ENCODE measurements at places on chromosomes 11 and 22.

GRCh38 chr22:19981961-19982920 is 34.4 kb downstream of the ARVCF start:
- DNase-seq, result no peak

- no peak for DNase-seq
Measured at GRCh38 chr11:86222081-86222480, 22.5 kb upstream of the EED start.

DNA sequence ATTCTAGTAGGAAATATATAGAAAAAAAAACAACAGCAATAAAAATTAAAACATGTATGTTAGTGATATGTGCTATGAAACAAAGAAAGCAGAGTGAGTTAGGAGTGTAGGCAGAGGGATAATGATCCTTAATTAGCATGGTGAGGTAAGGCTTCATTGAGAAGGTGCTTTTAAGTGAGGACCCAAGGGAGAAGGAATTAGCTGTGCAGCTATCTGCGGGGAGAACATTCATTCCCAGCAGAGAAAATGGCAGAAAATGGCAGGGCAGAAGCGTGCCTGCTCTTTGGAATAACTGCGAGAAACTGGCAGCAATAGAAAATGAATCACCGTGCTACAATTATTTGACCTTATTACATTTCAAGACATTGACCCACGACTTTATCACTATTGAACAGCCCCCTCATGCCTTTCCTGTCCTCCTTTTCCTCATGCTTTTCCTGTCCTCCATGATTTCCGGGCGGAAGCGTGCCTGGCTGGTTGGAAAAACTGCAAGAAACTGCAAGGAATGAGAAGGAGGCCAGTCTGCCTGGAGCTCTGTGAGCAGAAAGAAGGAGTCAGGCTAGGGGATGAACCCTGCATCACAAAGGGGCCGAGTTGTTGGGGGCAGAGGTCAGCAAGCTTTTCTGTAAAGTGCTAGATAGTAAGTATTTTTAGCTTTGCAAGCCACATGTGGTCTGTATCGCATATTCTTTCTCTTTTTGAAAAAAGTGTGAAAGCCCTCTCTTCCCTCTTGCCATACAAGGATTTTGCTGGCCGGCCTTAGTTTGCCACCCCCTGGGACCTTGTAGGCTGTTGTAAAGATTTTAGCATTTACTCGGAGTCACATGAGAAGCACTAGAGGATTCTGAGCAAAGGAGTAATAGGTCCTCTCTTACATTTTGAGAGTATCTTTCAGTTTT is 37.1 kb upstream of the SWAP70 start:
- no peak for DNase-seq

- DNase-seq, result no peak
Measured at GRCh38 chr22:28180804-28181731, 262.0 kb upstream of the PITPNB start.

- DNase-seq, result no peak
Measured at GRCh38 chr11:111906680-111907079, 4.9 kb downstream of the CRYAB start.

DNA sequence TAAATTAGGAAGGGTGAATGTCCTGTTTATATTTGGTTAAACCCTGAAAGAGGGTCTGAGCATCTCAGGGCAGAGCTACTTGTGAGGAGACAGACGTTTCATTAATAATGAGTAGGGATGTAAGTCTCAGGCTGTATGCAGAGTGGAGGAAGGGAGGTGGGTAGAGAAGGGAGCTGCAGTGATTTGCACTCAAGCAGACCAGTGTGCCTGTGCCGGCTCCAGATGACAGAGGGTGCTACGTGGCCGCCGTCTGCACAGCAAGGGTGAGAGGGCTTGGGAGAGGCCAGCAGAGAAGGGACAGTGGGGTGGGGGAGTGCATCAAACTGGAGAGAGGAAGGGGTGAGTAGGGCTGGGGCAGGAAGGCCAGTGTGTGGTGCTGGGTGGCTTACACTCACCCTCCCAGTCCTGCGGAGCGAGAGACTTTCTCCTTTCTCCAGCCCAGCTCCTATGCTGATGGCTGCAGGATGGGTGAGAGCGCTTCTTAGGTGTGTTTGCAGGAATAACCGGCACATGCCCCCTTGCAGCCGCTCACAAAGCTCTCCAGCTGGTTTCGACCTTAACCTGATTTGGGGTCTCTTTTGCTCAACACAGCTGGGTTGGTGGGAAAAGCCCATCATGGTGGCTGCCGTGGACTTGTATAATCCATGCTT is 130.6 kb downstream of the ST3GAL4 start:
- DNase-seq, result no peak

- no peak for DNase-seq
Measured at GRCh38 chr11:112776834-112777233, 184.4 kb upstream of the NCAM1 start.

- DNase-seq, result no peak
Measured at GRCh38 chr11:113736323-113736722, 30.2 kb upstream of the TMPRSS5 start.

DNA sequence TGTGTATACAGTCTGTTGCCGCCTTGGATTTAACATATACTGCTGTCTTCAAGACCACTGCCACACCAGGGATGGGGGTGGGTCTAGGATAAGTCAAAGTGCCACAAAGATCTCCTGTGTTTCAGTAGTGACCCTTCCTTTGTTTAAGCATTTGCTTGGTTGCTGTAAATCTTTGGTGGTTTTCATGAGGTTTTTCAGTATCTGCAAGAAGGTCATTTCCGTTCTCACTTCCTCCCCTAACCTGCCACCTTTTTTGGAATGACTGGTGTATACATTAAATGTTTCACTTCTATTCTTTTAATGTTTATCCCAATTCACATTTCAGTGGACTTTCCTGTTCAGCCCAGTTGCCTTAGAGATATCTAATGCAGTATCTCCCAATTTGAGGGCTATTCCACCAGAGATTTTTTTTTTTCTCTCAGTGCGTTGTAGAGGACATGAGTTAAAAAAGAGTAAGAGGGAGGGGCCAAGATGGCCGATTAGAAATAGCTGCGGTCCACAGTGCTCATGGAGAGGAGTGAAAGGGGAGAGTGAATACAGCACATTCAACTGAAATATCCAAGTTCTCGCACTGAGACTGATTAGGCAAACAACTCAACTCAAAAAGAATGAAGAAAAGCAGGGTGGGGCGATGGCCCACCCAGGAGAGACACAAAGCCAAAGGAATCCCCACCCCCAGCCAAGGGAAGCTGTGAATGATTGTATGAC is 43.2 kb downstream of the USP47 start:
- no peak for DNase-seq

DNA sequence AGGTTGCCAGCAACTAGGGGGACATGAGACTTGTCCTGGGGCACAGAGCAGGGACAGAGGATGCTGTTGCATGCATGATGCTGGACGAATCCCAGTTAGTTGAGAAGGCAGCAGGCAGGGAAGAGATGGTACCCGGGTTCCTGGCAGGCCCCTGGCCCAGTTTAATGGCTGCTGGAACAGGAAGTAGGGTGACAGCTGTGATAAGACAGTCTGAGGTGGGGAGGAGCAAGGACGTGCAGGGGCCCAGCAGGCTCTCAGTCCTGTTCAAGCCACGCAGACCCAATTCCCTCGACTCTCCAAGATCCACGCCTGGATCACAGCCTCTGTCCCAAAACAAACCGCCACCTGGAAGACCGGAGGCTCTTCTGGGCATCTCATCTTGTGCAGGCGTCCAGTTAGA is 32.0 kb downstream of the LRRC10B start:
- DNase-seq, result no peak

GRCh38 chr22:35154937-35155387 is 89.0 kb downstream of the ISX start:
- DNase-seq, result peak; percentile 4

GRCh38 chr11:5489576-5490357 is 1.3 kb downstream of the OR52D1 start:
- no peak for DNase-seq

GRCh38 chr11:123507043-123507442 is 77.0 kb downstream of the GRAMD1B start:
- DNase-seq, result no peak

DNA sequence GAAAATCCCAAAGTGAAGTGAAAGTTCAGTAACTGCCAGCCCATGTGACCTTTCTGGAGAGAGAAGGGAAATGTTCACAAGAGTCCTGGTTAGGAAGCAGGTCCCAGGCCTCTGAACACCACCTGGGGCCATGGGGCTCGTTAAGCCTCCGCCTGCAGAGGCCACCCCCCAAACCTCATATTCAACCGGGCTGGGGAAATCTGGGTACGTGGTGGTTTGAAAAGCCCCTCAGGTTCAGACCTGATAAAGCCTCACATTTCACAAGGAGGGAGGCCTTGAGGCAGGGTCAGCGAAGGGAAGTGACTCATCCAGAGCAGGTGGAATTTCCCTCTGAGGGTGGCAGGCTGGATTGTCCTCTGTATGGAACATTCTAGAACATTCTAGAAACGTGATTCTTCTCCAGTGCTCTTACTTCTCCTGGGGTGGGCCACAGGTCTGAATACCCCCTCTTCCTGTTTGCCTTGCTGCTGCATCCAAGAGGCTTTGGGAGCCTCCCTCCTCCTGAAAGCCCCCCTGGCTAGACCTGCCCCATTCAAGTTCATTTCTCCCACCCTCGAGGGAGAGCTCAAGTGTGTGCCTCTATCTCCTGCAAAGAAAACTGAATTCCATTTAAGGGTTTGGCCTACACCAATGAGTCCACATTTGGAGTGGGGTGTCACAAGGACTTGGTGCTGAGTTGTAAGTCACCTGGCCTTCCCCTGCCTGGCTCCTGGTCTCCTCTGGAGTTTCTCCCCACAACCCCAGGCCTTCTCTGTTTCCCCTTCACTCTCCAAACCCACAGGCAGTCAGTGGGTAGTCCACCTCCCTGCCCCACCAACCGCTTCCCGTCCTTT is 6.3 kb downstream of the FXYD2 start:
- no peak for DNase-seq

GRCh38 chr11:61076506-61077304 is 25.6 kb upstream of the CD5 start:
- DNase-seq, result no peak

- no peak for DNase-seq
Measured at GRCh38 chr11:35918716-35919115, 25.1 kb upstream of the LDLRAD3 start.

DNA sequence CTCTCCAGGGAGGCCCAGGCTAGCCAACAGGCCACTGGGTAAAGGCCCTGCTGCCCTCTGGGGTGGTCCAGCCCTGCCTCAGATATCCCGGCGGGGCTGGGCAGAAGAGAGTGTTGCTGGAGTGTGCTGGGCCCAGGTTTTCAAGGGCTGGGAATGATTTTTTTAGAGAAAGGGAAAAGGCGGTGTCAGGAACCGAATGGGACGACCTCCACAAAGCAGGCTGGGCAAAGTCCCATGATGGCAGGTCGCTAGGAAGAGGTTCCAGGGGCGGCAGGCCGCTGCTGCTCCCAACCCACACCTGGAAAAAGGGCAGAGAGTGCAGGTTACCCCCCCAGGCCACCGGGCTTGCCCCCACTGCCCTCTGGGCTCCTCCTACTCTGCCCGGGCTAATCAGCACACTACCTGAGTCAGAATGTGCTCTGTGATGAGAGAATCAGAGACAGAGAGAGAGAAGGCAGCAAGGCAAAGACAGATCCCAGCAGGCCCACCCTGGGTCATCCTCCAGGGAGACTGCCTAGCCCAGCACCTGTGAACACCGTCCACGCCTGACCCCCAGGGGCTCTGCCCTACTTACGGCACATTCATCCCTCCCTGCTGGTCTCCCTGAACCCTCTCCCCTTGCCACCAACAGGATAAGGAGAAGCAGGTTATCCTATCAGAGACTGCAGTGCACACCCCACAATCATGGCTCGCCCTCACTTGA is 4.6 kb downstream of the PATZ1 start:
- no peak for DNase-seq

GRCh38 chr11:68956142-68956541 is 24.6 kb downstream of the MRGPRD start:
- no peak for DNase-seq

- no peak for DNase-seq
Measured at GRCh38 chr11:30495437-30495836, 90.7 kb downstream of the MPPED2 start.

DNA sequence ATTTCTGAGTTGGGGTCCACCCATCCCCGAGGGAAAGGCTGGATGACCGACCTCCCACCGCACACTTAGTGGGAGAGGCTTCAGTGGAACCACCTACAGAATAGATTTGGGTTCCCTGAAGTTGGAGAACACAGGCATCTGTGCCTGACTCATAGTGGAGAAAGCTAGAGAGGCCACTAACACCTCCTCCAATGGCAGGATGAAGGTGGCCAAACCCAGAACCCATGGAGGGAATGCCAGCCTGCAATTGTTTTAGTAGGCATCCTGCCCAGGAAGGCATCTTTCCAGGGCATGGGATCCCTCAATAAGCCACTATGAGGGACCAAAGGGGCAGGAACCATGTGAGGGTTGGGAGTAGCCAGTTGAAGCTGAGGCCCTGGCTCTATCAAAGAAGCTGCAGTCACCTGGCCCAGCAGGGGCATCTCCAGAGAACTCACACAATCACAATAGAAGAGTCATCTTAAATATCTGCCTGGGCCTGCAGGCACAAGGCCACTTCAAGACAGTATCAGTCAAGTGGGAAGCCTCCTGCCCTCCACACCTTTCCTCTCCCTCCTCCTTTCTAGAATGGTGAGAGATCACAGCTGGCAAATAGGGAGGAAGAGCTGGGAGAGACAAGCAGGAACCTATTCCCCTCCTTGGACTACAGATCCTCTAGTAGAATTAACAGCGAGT is 124.1 kb upstream of the CSNK2A3 start:
- no peak for DNase-seq

GRCh38 chr11:72235351-72236057 is 8.5 kb downstream of the PHOX2A start:
- no peak for DNase-seq

GRCh38 chr11:122813176-122813893 is 25.0 kb upstream of the CRTAM start:
- no peak for DNase-seq

DNA sequence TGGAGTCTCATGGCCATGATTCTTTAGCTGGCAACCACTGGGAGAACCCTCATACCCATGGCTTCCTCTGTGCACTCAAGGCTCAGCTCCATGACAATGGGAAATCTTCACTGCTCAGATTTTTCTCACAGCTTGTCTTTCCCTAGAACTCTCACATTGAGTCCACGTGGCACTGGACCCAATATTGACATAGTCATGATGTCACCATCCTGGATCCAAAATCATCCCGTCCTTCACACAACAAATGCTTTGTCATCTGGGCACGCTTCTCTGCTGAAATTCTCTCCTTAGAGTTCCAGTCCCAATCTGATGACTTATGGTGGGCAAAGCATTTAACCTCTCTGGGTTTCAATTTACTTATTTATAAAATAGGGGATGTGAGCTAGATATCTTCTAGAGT is 37.7 kb upstream of the CD44 start:
- no peak for DNase-seq

DNA sequence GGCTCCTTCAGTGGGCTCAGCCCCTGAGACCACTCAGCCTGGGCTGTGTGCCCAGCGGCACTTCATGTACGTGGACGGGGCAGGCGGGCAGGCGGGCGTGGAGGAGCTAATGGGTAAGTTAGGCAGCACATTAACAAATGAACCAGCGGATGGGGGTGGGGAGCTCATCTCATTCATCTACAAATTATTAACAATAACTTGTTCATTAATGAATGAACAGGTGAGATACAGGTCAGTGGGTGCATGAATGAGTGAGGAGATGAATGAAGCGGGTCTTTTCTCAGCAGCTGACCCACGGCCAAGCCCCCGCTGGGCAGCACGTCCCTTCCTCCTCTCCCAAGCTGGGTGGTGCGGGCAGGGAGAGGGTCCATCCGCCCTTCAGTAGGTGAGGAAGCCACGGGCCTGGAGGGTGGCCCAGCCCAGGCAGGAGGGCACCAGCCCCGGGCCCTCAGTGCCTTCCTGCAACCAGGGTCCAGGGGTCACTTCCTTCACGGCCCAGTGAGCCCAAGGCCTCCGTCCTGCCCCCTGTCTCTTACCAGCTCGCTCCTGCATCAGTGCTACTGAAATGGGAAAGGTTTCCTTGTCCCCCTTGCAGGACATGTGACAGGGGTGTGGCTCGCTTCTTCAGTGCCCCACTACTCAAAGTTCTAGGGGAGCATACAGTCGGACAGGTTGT is 60.5 kb upstream of the KCNQ1OT1 start:
- no peak for DNase-seq
